HCT116 (cell line): ENCODE measurements at places on chromosomes 11 and 22.
A peak's percentile ranks its signal among the peaks of the same experiment; 100 is the strongest.

DNA sequence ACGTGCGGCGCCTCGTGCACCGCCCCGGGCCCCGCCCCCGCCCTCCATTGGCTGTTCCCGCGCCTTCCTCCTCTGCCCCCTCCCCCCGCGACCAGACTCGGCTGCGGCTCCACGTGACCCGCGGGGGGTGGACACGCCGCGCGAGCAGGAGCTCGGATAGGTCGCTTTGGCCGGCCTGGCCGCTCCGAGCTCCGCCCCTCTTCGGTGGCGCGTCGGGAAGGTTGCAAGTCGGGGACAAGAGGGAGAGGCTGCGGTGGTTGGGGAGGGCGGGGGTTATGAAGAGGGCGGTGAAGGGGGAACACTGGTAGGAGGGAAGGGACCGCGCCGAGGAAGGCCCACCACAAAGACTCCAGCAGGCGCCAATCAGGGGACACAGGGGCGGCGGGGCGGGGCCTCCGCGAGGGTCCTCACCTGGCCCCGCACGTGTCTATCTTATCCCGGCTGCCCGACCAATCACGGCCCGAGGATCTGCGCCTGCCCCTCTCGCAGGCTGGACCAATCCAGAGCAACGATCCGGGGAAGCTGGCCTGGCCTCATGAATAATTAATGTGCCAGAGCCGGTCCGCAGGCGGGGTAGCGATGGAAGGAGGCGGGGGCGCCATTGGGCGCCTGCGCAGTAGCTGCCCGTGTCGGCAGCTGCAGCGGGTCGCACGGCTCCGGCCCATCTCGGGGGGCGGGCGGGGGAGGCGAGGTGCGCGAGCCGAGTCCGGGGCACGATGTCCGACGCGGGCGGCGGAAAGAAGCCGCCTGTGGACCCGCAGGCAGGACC is at the start of gene TEF:
TSS of gene TEF (plus strand) at position 614 of the 769 bp plus-strand sequence. CDS start at position 717, 103 bp downstream.
- peak; percentile 95 for DNase-seq

DNA sequence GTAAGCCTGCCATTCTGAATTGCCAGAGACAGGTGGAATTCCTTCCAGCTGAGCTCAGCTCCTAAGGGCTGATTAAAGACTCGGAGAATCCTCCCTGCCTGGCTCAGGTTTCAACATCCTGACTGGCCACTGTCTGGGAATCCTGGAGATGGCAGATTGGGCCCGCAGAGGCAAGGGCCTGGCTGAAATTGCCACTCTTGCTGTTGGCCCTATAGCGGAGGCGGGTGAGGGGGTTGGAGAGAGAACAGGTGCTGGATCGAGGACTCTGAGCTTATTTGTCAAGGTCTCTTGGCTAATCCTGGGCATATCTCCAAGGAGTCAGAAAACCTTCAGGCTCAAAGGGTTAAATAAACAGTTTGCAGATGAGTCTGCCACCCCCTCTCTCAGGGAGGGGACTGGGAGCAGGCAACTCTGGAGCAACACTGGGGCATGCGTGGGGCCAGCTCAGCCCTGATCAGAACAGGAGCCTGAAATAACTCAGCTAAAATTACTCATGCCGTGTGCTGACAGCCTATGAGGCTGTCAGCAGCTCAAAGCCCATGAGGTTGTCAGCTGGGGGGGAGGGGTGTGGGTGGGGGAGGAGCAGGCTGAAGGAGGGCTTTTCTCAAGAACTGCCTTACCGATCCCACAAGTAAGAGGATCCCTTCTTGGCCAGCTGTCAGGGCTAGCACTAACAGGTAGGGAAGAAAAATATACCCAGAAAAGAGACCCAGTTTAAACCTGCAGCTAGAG is 14.7 kb upstream of the MFRP start:
- DNase-seq: peak; percentile 79

- no peak for DNase-seq
Measured at GRCh38 chr11:3155216-3155615, 9.9 kb downstream of the OSBPL5 start.

GRCh38 chr11:34052608-34053160 is 1.2 kb downstream of the CAPRIN1 start:
- no peak for DNase-seq
